ENCODE measurements at places on chromosomes 3 and 15.

- DNase-seq, result no peak
These were observed 696.0 kb downstream of the ZNF385D start for GRCh38 chr3:21055015-21055414.

DNA sequence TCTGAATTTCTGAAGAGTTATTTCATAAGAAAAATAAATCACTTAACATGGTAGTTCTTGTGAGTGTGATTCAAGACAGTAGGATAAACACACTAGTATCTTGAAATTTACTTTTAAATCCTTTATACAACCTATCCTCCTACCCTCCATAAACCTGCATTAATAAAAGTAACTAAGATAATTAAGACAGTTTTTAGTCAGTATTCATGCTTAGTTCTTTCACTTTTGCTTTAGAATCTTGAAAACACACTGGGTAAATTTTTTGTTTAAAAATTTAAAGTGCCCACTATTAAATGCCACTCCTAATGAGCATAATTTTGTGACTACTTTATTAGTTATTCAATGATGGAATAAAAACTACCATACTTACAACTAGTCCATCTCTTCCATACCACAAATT lies 28.8 kb downstream of the GOLIM4 start:
- DNase-seq, result no peak

DNA sequence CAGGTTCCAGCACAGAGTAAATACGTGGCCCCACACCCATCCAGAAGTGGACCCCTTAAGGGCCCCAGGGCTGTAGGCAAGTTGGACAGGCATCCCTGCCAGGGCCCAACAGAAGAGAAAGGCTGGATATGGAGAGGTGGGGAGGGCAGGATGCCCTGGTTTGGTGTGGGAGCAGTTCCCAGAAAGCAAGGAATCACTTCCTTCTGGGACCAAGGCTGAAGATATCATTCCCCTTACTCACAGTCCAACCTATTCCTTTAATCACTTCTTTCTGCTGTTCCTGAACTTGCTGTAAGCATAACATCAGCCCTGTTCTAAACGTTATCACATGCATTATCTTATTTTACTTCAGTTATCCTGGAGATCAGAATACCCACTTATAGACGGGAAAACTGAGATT lies 6.1 kb upstream of the MESP2 start:
- DNase-seq, result no peak

GRCh38 chr3:180990505-180990904 lies 969 bp upstream of the DNAJC19 start:
- no peak for DNase-seq

- DNase-seq, result no peak
These were observed 31.3 kb downstream of the CMTM7 start for GRCh38 chr3:32422943-32423342.

- no peak for DNase-seq
These were observed 10.1 kb downstream of the PCSK6 start for GRCh38 chr15:101479342-101479845.

GRCh38 chr3:177438596-177439220 lies 241.4 kb upstream of the TBL1XR1 start:
- no peak for DNase-seq

- DNase-seq, result no peak
These were observed 7.0 kb downstream of the GABRA5 start for GRCh38 chr15:26873846-26874245.

DNA sequence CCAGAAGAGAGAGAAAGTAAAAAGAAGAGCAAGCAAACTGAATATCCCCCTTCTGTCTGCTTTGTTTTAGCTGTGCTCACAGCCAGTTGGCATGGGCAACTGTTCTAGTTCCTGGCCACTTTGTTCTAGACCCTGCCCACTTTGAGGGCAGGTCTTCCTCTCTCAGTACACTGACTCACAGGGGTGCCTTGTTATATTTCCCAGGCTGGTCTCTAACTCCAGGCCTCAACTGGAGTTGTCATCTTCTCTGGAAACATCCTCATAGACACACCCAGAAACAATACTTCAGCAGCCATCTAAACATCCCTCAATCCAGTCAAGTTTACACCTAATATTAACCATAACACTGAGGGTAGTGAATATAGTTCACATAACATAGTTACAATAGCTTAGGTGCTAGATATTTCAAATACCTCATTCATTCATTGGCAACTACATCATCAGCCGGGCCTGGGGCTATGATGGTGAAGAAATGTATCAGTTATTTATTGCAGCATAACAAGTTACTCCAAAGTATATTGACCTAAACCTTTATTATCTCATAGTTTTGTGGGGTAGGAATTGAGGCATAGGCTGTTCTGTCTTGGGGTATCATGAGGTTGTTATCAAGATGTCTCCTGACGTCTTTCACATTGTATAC lies 106.0 kb downstream of the UBE2E2 start:
- DNase-seq, result no peak

DNA sequence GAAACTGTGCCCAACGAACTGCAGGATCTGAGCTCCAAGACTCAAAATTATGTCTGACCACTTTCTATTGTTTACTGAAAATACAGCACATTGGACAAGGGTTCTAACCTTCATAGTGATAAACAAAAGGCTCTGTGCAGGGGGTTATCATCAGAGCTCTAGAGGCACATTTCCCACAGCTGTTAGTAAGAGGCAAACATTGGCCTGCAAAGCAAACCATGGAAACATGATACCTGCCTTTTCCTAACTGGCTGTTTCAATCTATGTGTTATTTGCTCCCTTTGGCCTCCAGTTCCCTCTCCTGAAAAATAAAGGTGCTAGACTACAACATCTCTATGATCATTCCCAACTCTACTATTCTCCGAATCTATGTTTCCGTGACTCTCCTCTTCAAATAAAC lies 159.7 kb upstream of the ARHGEF26 start:
- DNase-seq, result no peak

DNA sequence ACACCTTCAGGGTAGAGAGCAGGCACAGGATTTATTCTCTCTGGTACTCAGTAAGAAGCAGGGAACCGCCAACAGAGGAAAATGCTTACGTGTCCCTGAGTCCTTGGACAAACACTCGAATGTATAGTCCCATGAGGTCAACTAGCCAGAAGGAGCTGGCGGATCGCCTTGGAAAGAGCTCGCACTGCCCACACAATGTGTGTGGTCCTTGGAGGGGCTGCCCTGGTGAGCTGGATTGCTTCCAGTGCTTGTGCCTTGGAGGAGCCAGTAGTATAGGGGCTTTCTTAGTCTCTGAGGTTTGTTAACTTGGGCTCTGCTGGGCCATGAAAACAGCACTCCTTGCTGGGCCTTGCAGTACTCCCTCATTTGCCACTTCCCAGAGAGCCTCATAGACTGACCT lies 40.7 kb upstream of the VILL start:
- no peak for DNase-seq

DNA sequence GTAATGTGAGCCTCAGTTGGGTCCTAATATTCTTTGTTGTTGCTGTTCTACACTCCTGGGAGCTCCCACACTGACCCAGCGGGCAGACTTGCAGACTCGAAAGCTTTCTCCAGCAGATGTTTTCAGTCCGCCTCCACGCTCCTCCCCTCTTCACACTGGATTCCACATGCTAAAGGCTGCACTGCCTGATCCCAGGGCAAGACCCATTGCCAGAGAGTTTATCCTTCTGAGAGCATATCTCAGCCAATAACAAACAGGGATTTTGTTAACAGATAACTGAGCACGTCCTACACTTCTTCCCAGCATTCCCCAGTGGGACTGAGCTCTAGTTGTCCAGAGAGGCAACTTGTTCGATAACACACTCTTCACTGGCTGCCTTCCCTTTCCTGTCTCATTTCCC lies 8.0 kb upstream of the COL6A6 start:
- no peak for DNase-seq

GRCh38 chr3:81989274-81989673 lies 227.8 kb upstream of the GBE1 start:
- no peak for DNase-seq

GRCh38 chr3:175274056-175274455 lies 414.9 kb downstream of the NAALADL2 start:
- DNase-seq, result no peak

GRCh38 chr15:68592544-68592943 lies 13.8 kb downstream of the CORO2B start:
- DNase-seq, result no peak

- DNase-seq, result peak; percentile 81
These were observed 242.8 kb downstream of the DTWD1 start for GRCh38 chr15:49863431-49864224.
